CD4-positive, alpha-beta T cell treated with Interleukin-10 for 1 hour (primary cell): ENCODE measurements at places on chromosomes 4 and X.

GRCh38 chrX:105006103-105006502, 214.4 kb downstream of the TEX13A start:
- no peak for DNase-seq

DNA sequence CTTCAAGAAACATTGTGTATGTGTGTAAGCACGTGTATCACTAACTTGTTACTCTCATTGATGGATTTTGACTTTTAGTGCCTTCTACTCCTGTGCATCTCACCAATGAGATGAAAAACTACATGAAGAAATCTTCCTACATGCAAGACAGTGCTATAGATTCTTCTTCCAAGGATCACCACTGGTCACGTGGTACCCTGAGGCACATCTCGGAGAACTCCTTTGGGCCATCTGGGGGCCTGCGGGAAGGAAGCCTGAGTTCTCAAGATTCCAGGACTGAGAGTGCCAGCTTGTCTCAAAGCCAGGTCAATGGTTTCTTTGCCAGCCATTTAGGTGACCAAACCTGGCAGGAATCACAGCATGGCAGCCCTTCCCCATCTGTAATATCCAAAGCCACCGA, 86.5 kb downstream of the SLC10A6 start:
- no peak for DNase-seq

- DNase-seq: peak; percentile 1
Measured at GRCh38 chr4:67871867-67872266, 11.9 kb downstream of the TMPRSS11D start.

GRCh38 chr4:60857130-60857753, 342.9 kb upstream of the ADGRL3 start:
- DNase-seq: no peak

DNA sequence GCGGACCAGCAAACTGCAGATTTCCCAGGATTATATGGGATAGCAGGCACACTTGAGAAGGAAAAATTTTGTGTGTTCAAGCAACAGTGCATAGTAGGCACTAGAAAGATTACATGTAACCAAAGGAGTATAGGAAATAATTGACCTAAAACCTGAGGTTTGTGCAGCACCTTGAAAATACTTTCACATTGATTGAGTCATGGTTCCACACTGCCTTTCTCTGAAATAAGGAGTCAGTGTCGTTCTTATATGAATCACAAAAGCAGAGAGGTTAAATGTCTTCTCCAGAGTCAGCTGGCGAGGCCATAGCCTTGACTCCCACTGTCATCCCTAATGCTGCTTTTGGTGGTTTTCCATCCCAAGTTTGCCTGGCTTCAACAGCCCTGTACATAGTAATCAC, 138.9 kb downstream of the SOWAHB start:
- DNase-seq: no peak

GRCh38 chr4:176066757-176067156, 1.1 kb downstream of the WDR17 start:
- no peak for DNase-seq
